Activated B cell treated with CpG ODN at 0.5 μM for 24 hours (primary cell): ENCODE measurements at places on chromosomes 7 and 10.
A peak's percentile ranks its signal among the peaks of the same experiment; 100 is the strongest.

DNA sequence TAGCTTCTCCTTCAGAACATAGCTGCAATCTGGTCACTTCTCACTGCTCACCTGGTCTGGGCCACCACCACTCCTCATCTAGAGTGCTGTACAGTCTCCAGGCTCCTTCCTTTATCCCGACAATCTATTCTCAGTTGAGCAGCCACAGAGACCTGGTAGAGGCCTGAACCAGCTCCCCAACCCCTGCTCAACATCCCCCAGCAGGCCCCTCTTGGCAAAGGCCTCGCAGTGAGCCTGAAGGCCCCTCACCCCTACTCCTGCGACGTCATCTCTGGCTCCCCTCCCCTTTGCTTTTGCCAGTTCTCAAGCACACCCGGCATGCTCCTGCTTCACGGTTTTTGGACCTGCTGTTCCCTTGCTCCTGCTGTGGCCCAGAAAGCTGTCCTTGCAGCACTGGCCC lies 113.9 kb downstream of the ARHGAP22 start:
- DNase-seq = peak; percentile 1

DNA sequence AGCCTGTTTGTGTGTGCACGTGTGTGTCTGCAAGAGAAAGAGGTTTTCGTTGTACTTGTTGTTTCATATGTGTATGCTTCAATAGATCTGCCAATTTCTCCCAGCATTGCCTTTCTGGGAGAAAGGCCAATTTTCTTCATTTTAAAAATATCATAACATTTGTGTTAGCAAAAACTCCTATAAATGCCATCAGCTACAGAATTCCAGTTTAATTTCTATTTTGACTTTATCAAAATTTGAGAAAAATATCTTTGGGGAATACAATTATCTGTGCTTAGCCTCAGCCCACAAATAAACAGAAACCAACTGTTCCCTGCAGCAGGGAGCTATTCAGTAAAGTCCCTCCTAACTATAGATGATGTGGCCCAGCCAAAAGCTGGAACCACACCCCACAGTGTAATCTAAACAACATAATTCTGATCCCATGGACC lies 68.3 kb upstream of the MGMT start:
- DNase-seq = no peak

- DNase-seq = no peak
Observed at GRCh38 chr7:121499624-121500023, 103.5 kb upstream of the FAM3C start.

GRCh38 chr10:86799188-86799845 lies 42.9 kb downstream of the BMPR1A start:
- no peak for DNase-seq

GRCh38 chr7:138713191-138713590 lies 12.0 kb upstream of the SVOPL start:
- no peak for DNase-seq

GRCh38 chr7:102404005-102404861 lies 8.1 kb downstream of the PRKRIP1 start:
- no peak for DNase-seq

DNA sequence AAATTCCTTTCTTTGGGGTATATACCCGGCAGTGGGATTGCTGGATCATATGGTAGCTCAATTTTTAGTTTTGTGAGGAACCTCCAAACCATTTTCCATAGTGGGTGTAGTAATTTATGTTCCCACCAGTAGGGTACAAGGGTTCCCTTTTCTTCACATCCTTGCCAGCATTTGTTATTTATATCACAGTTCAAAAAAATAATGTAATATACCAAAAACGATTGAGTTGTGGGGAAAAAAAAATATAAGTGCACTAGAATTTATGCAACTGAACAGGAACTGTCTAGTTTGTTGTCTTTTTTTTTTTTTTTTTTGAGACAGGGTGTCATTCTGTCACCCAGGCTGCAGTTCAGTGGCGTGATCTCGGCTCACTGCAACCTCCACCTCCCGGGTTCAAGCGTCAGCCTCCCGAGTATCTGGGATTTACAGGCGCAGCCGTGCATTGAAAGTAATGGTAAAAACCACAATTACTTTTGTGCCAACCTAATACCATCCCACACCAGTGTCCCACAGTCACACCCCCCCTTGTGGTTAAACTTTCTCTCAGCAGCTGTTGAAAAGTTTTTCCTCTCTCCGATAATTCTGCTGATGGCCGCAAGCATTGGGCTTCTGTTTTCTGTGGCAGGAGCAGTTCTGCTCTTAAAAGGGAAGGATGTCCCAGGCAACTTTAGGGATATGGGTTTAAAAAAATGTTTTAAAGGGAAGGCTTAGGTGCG lies 6.8 kb upstream of the LAT2 start:
- no peak for DNase-seq

GRCh38 chr10:115795964-115796363 lies 477.0 kb downstream of the GFRA1 start:
- DNase-seq = no peak

DNA sequence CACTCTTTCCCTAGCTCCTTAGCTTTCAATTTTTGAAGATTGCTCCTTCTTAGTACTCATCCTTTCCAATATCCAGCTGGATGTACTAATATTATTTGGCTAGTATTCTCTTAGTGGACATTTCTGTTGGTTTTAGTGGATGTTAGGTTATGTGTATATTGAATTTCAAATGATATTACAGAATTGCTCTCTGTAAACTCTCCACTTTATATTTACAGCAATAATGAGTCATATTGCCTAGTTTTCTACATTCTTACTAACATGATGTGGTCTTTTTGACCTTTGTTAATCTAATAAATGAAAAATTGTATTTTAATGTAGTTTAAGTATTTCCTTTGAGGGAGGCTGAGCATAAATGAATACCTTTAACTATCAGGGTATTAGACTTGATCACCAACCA lies 69.4 kb downstream of the BICC1 start:
- DNase-seq = no peak

GRCh38 chr10:95121904-95122303 lies 52.6 kb upstream of the CYP2C8 start:
- no peak for DNase-seq

GRCh38 chr10:69466689-69467088 lies 15.4 kb downstream of the TSPAN15 start:
- no peak for DNase-seq

DNA sequence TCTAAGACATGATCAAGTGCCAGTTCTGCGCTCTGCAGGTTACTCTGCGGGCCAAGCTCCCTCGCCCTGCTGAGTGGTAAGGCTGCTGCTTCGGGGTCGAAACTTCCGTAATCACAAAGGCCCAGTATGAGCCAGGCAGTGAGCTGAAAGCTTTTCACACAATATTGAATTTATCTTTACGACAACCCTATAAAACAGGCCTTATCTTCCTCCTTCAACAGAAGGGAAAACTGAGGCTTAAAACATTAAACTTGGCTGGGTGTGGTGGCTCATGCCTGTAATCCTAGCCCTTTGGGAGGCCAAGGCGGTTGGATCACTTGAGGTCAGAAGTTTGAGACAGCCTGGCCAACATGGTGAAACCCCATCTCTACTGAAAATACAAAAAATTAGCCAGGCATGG lies 83.3 kb downstream of the FAM107B start:
- no peak for DNase-seq

DNA sequence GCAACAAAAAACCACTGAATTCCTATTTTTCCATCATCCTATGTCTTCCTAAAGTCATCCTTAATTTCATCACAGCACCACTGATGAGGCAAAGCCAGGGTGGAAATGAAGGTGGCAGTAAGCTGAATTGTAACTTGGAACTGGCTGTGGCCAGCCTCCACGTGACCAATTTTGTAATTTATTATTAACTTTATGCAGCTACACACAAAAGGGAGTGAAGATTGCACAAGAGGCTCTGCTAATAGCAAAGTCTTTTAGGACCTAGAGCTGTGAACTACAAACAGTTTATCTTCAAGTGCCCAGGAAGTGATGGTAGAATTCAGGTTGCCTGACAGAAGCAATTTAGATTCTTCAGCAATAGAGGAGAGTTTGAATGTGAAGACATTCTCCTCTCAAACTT lies 176.4 kb downstream of the CCDC71L start:
- DNase-seq = no peak

DNA sequence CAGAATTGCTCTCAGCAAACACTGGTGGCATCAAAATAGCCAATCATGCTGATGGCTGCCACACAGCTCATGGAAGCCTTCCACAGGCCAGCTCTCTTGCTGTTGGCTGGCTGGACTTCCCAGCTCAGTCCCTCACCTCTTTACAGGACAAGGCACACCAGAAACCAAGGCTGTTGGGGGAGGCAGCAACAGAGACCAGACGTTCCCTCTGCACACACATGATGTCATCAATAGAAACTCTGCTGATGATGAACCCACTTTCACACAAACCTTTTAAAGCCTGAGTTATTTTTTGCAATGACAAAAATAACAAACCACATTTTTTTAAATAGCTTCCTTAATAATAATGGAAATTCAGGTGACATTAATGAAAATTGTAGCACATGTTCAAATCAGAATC lies 300.9 kb upstream of the C7orf33 start:
- no peak for DNase-seq

- peak; percentile 58 for DNase-seq
Observed at GRCh38 chr7:149742075-149742701, 31.2 kb downstream of the ZNF467 start.

GRCh38 chr7:74087791-74088453 lies 4.3 kb downstream of the LIMK1 start:
- no peak for DNase-seq

DNA sequence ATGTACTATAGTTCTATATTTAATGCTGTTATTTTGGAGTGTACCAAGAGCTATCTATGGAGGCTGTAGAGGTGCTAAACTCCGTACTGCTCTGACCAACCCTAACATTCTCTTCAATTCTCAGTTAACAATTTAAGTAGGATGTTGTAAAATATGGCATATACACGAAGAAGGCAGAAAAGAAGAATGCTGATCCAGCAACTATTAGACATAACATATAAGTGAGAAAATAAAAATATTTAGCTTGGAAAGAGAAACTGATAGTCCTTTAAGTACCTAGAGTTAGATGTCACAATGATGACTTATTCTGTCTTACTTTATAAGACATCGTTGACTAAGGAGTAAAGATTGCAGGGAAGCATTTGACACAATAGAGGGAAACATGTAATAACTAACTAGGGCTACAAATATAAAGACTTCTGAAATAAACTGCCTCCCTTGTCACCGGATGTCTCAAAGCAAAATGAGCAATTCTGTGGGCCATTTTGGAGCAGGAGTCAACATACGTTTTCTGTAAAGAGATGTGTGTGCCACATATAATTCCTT lies 159.5 kb downstream of the CPEB3 start:
- no peak for DNase-seq

- no peak for DNase-seq
Observed at GRCh38 chr7:75644589-75644988, 94.2 kb downstream of the HIP1 start.

DNA sequence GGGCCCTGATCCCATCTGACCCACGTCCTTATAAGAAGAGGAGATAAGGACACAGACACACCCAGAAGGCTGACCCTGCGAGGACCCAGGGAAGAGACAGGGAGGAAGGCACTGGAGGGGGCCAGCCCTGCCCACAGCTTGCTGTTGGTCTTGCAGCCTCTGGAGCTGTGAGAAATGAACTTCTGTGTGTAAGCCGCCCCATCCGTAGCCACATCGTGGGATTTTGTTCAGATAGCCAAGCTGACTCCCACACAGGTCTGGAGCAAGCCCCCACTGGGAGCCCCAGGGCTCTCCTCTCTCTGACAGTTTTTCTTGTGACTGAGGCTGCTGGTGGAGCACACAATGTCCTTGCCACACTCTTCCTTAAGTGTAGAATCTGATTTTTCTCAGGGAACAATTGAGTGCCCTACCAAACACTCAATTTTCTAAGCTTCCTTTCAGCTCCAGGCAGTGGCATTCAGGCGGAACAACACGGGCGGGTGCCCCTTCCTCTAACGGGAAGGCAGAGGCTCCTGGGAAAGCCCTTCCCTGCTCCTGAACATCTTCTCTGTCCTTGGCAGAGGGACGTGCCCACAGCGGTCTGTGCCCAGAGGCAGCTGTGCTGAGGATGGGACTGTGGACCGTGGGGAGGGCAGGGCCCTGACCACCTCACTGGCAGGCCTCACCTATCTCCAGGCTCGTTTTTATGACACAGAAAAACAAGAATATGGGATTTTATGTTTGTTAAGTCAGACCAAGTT lies 160.6 kb upstream of the SHH start:
- DNase-seq = no peak

- DNase-seq = no peak
Observed at GRCh38 chr7:103644319-103644718, 198.3 kb upstream of the SLC26A5 start.

- no peak for DNase-seq
Observed at GRCh38 chr10:122575776-122576175, 15.2 kb downstream of the DMBT1 start.

- no peak for DNase-seq
Observed at GRCh38 chr10:130795819-130796218, 515.7 kb downstream of the TCERG1L start.

DNA sequence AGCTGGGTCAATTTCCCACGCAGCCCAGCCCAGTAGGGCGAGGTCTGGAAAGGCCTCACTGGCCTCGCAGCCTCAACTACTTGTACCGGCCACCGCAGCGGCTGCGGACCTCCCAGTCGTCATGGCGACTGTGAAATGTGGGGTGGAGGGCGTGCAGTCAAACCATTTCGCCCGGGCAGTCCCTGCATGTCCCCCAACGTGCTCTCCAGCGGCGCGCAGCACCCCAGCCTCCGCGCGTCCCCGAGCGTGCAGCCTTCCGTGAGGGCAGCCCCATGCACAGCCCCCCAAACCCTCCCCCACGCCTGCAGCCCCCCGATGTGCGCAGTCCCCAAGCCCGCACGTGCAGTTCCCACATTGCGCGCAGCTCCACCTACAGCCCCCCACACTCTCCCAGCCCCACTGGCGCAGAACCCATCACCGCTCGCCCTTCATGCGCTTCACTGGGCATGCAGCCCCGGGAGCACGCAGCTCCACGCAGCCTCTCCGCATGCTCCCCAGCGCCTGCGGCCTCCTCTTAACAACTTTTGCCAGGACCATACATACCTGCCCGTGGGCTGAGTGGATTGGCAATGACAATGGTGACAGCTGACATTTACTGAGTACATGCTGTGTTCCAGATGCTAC lies 34.5 kb upstream of the SFTPD start:
- DNase-seq = no peak

DNA sequence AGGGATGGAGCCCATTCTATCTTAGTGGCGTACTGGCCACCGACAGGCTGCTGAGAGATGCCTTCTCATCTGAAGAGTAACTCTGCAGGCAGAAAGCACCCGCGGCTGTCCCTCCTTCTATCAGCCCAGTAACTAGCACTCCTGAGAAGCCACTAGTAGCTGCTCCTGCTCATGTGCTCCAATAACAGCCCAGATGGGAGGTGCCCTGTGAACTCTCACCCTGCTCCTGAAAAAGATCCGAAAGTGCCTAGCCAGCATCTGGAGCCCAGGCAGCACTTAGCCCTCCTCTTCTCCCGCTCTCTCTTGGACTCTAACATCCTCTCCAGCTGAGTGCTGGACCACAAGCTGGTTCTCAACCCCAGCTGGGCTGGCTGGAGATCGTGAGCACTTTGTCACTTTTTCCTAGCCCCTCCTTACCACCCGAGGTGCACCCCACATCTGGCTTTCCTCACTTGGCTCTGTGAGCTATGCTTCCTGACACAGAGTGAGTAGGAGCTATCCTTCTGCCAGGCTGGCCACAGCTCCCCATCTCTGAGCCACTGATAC lies 239.2 kb downstream of the GRID1 start:
- no peak for DNase-seq

- DNase-seq = no peak
Observed at GRCh38 chr7:44720301-44720700, 28.3 kb upstream of the ZMIZ2 start.
